ENCODE measurements at places on chromosomes 3 and 15. TPM values are rescaled to one million over a fixed set of nuclear protein-coding genes. Genes with fewer than 3 reads are reported as not detected.

Gene GOLGA8T
- 1.0 TPM for total RNA-seq

Gene PLCH1
- 8.8 TPM for total RNA-seq

Gene CTDSPL2
- total RNA-seq, result 65.2 TPM

Gene ITPR1
- 10.3 TPM for total RNA-seq

Gene ITIH1
- total RNA-seq, result 0.69 TPM

Gene ZNF385D
- 9.0 TPM for total RNA-seq

Gene CACNA2D2
- total RNA-seq, result 22.0 TPM

Gene IQCH
- 1.9 TPM for total RNA-seq

Gene CHRNA5
- 23.3 TPM for total RNA-seq

Gene RETNLB
- not detected for total RNA-seq

Gene SRGAP3
- 12.1 TPM for total RNA-seq
